ENCODE measurements at places on chromosomes 13 and 19. TPM values are rescaled to one million over a fixed set of nuclear protein-coding genes. Genes with fewer than 3 reads are reported as not detected.
A peak's percentile ranks its signal among the peaks of the same experiment; 100 is the strongest.

SLC10A2 gene
- not detected for total RNA-seq

SLITRK6 gene
- not detected for total RNA-seq

KIR2DL3 gene
- not detected for total RNA-seq

DNA sequence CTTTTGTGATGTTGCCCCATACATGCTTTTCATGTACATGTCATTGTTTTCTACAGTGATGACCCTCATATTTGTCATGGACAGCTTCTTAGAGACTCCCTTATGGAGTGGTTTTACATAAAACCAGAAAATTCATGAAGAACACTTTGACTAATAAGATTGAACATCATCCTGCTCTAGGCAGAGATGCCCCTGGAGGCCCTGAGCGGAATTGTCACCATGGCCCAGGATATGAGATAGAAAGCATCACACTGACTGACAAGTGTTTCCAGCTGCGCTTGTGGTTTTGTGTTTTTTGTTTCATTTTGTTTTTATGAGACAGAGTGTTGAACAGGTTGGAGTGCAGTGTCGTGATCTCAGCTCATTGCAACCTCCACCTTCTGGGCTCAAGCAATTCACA is 22.2 kb downstream of the ZNF701 start:
- no peaks in the 10 kb centered on the region for H3K27me3 ChIP-seq
- DNase-seq = no peak
- no peaks in the 10 kb centered on the region for H3K36me3 ChIP-seq

- H3K36me3 ChIP-seq = no peaks in the 10 kb centered on the region
- no peak for DNase-seq
- H3K27me3 ChIP-seq = no peaks in the 10 kb centered on the region
- H3K4me3 ChIP-seq = no peak overlapping the region
These were observed 33.4 kb downstream of the STARD13 start for GRCh38 chr13:33252135-33252534.

SIGLEC11 gene
- total RNA-seq = 117 TPM

C1QTNF9 gene
- total RNA-seq = 0.23 TPM

GRCh38 chr13:102686024-102686423 is 8.8 kb downstream of the METTL21C start:
- no peak overlapping the region for H3K4me3 ChIP-seq
- no peaks in the 10 kb centered on the region for H3K36me3 ChIP-seq
- no peaks in the 10 kb centered on the region for H3K27me3 ChIP-seq

SBSN gene
- total RNA-seq = not detected

ATP1A3 gene
- not detected for total RNA-seq

SLC5A5 gene
- total RNA-seq = not detected

- no peak overlapping the region for H3K4me3 ChIP-seq
- no peaks in the 10 kb centered on the region for H3K4me1 ChIP-seq
- H3K27ac ChIP-seq = no peak overlapping the region
- H3K36me3 ChIP-seq = no peaks in the 10 kb centered on the region
- no peaks in the 10 kb centered on the region for H3K27me3 ChIP-seq
These were observed 1.4 kb downstream of the FFAR2 start for GRCh38 chr19:35449359-35450043.

EIF3K gene
- 265 TPM for total RNA-seq

CD33 gene
- 5.0 TPM for total RNA-seq

- DNase-seq = no peak
- no peak overlapping the region for H3K27ac ChIP-seq
- H3K27me3 ChIP-seq = no peaks in the 10 kb centered on the region
- no peaks in the 10 kb centered on the region for H3K4me1 ChIP-seq
These were observed 175.4 kb downstream of the KLF12 start for GRCh38 chr13:73958657-73959397.

- no peaks in the 10 kb centered on the region for H3K4me1 ChIP-seq
- no peaks in the 10 kb centered on the region for H3K36me3 ChIP-seq
- H3K4me3 ChIP-seq = no peak overlapping the region
- no peak for DNase-seq
These were observed 7.8 kb upstream of the C19orf84 start for GRCh38 chr19:51398096-51398704.

TARM1 gene
- total RNA-seq = not detected

- no peaks in the 10 kb centered on the region for H3K27me3 ChIP-seq
- DNase-seq = no peak
- no peaks in the 10 kb centered on the region for H3K36me3 ChIP-seq
- no peak overlapping the region for H3K4me3 ChIP-seq
- H3K4me1 ChIP-seq = peaks cover 14% of the 10 kb centered on the region
These were observed 711 bp downstream of the CILP2 start for GRCh38 chr19:19538785-19539166.

- H3K27ac ChIP-seq = no peak overlapping the region
- peaks cover 3% of the 10 kb centered on the region for H3K4me1 ChIP-seq
- no peak overlapping the region for H3K4me3 ChIP-seq
- DNase-seq = no peak
These were observed 1.9 kb upstream of the TMEM59L start for GRCh38 chr19:18610556-18611326.

DNA sequence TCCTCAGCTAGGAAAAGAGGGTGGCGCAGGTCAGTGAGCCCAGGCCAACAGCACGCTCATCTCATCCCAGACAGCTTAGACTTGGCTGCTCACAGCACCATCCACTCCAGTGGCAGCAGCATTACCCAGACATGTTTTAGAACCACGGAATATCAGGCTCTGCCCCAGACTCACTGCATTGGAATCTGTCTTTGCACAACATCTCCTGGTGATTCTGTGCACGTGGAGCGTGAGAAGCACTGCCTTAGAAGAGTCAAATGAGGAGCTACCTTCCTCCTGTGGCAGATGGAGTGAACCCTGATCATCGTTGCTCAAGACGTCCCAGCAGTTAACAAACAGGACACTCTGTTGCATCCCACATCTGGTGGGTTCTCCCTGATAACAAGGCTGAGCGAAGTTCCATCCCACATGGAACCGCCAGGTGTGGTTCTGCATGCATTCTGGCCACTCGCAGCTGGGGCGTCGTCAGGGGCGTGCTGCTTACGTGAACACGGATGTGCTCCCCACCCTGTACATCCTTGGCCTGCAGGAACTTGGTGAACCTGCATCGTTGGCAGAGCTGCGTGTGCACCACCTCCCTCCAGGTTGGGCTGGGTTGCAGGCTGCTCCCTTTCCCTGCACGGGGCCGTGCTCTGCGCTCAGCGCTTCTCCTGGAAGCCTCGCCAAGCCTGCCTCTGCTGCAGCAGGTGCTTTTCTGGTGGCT is 25.2 kb upstream of the ATP11A start:
- H3K4me3 ChIP-seq = no peak overlapping the region
- H3K4me1 ChIP-seq = no peaks in the 10 kb centered on the region
- H3K27ac ChIP-seq = no peak overlapping the region
- no peaks in the 10 kb centered on the region for H3K36me3 ChIP-seq
- H3K27me3 ChIP-seq = no peaks in the 10 kb centered on the region

USP12 gene
- 17.8 TPM for total RNA-seq

GRCh38 chr13:109154146-109154545 is 524.7 kb downstream of the MYO16 start:
- DNase-seq = peak; percentile 64
- H3K4me1 ChIP-seq = peaks cover 12% of the 10 kb centered on the region
- no peak overlapping the region for H3K27ac ChIP-seq
- no peaks in the 10 kb centered on the region for H3K36me3 ChIP-seq
- H3K27me3 ChIP-seq = no peaks in the 10 kb centered on the region

ATP4A gene
- total RNA-seq = not detected

- no peaks in the 10 kb centered on the region for H3K36me3 ChIP-seq
- no peak for DNase-seq
- H3K27me3 ChIP-seq = no peaks in the 10 kb centered on the region
- no peak overlapping the region for H3K4me3 ChIP-seq
These were observed 10.0 kb downstream of the LHB start for GRCh38 chr19:49006905-49007304.

DNA sequence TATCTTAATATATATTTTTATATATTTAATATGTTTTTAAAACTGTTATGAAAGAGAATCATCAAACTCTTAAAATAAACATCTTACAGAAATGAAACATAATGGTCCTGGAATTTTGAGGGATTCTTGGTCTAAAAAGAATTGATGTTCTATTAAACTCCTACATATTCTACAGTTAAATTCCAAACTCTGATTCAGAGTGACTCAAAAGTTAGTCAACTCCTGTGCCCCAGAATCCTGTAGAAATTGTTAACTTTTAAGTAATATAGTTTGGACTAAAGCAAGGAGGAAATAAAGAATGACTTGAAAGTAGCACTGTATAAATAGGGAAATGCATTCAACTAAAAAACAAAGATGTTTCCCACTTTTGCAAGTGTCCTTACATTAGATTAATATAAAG is 47.7 kb downstream of the FNDC3A start:
- DNase-seq = no peak
- H3K4me1 ChIP-seq = no peaks in the 10 kb centered on the region
- no peak overlapping the region for H3K4me3 ChIP-seq
- no peaks in the 10 kb centered on the region for H3K36me3 ChIP-seq

DNA sequence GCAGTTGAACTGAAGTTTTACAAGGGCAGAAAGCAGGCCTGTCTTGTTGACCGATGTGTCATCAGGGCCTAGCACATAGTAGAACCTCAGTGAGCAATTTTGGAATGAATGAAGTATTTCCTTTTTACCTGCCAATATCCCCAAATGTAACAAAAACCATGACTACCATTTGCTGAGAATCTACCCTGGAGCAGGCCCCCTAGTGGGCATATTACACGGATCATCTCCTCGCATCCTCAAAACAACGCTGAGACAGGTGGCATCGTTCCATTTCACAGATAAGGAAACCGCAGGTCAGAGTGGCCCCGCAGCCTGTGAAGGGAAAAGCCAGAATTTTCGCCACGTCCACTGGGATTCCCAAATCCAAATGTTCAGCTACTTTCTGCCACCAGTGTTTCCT is 77.9 kb downstream of the CACNA1A start:
- H3K27me3 ChIP-seq = no peaks in the 10 kb centered on the region
- H3K36me3 ChIP-seq = no peaks in the 10 kb centered on the region
- DNase-seq = no peak

- H3K36me3 ChIP-seq = no peaks in the 10 kb centered on the region
- no peak overlapping the region for H3K27ac ChIP-seq
- H3K27me3 ChIP-seq = no peaks in the 10 kb centered on the region
- H3K4me1 ChIP-seq = no peaks in the 10 kb centered on the region
- H3K4me3 ChIP-seq = no peak overlapping the region
These were observed 379.4 kb downstream of the KLF12 start for GRCh38 chr13:73754727-73755292.

DNA sequence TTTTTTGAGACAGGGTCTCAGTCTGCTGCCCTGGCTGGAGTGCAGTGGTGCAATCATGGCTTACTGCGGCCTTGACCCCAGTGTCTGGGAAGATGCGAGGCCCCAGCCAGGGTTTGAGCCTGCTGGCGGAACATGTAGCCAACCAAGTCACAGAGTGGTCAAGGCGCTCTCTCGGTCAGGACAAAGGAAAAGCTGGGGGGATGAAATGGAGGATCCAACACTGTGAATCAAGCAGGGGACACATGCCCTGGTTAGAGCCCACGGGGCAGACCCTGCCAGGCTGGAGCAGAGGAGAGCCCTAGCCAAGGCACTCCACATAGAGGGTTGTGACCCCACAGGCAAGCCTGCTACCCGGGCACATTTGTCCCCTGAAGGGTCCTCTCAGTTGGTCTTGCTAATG is 10.1 kb downstream of the TUBA3C start:
- no peaks in the 10 kb centered on the region for H3K36me3 ChIP-seq
- no peaks in the 10 kb centered on the region for H3K4me1 ChIP-seq
- no peaks in the 10 kb centered on the region for H3K27me3 ChIP-seq
- DNase-seq = no peak
- no peak overlapping the region for H3K27ac ChIP-seq

DNA sequence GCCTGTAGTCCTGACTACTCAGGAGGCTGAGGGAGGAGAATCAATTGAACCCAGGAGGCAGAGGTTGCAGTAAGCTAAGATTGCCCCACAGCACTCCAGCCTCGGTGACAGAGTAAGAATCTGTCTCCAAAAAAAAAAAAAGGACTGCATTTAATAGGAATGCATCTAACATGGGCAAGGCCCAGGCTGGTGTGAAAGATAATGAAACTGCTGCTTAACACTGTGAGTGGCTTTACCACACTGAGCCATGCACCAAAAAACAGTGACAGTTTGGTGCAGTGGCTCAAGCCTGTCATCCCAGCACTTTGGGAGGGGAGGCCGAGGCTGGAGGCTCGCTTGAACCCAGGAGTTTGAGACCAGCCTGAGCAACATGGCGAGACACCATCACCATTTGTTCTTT is 8.6 kb downstream of the GTF2F1 start:
- H3K27ac ChIP-seq = no peak overlapping the region
- no peaks in the 10 kb centered on the region for H3K4me1 ChIP-seq
- no peaks in the 10 kb centered on the region for H3K27me3 ChIP-seq
- H3K4me3 ChIP-seq = no peak overlapping the region
- DNase-seq = no peak

DNA sequence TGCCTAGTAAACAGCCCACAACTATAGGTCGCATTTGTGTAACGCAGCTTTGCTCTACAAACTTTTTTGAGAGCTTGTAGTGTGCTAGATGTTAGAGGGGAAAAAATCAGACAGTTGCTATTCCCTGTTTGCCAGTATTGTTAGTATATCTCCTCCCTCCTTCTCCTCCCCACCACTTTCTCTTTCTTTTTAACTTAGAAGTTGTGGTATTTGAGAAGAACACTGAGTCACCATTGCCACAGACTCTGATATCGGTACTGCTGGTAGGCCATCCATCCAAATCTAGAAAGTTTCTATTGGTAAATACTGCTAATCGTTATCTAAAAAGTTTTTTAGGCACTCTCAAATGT is 666 bp downstream of the POMP start:
- peaks cover 11% of the 10 kb centered on the region for H3K4me1 ChIP-seq
- H3K27ac ChIP-seq = peak overlapping the region; percentile 95
- H3K27me3 ChIP-seq = no peaks in the 10 kb centered on the region
- DNase-seq = no peak

- no peak overlapping the region for H3K27ac ChIP-seq
- H3K36me3 ChIP-seq = no peaks in the 10 kb centered on the region
- no peak for DNase-seq
- no peaks in the 10 kb centered on the region for H3K27me3 ChIP-seq
- no peak overlapping the region for H3K4me3 ChIP-seq
These were observed 180.6 kb upstream of the TMTC4 start for GRCh38 chr13:100855151-100855550.

ZNF701 gene
- total RNA-seq = 17.2 TPM

GRCh38 chr13:30916991-30917390 is 10.9 kb downstream of the MEDAG start:
- no peak overlapping the region for H3K4me3 ChIP-seq
- no peaks in the 10 kb centered on the region for H3K27me3 ChIP-seq
- no peak overlapping the region for H3K27ac ChIP-seq
- peaks cover 1% of the 10 kb centered on the region for H3K4me1 ChIP-seq
- DNase-seq = no peak

SIGLEC7 gene
- 1.5 TPM for total RNA-seq

All from ovary (tissue), 10 donors.